ENCODE measurements at places on chromosomes 7 and 10.

- peak; percentile 72 for DNase-seq
These were observed 98.8 kb upstream of the ZNF722 start for GRCh38 chr7:63899691-63900393.

- peak; percentile 55 for DNase-seq
These were observed at the start of gene AKR1B15 for GRCh38 chr7:134548877-134549276. TSS of gene AKR1B15 (plus strand) at chr7:134549110. CDS start at chr7:134564620, 15,510 bp downstream.

DNA sequence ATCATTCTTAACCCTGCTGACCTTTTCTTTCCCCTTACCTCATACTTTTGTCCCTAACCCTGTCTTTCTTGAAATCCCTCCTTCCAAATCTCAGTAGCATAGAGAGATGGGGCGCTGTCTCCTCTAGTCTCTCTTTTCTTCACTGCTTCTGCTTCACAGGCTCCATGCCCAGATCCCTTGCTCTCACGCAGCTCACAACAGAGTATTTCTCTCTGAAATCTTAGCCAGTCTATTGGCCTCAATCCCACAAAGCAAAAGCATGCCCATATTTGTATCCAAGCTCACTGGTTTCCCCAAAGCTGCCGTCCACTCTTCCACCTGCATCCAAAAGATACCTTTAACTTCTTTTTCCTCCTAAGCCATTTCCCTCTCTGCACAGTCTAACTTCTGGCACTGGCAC lies 526.8 kb downstream of the PLXDC2 start:
- DNase-seq, result no peak

DNA sequence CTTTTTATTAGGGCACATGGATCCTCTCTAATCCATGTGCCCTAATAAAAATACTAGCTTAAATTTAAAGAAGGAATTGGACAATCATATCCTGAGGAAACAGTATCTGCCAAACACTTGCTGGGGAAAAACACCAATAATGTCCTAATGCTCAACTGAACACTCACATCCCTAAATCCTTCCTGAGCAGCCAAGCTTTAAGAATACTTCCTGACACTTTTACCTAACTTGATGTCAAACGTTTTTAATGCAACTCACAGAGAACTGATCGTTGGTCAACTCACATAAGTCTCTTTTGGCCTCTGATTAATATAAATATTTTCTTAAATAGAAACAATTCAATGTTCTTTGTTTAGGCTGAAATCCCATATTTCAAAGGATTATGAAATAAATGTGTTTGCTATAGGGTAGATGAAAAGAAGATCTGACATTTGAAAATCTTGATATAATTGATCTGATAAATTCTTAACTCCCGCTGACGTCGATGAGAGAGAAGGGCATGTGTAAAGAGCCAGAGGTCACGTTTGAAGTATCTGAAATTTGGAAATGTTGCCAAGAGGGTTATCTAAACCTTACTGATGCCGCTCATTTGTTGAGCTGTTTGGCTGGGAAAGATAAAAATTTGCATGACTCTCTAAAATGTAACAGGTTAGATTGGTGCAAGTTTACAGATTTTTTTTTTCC lies 122.8 kb upstream of the RHOBTB1 start:
- no peak for DNase-seq

GRCh38 chr7:44384586-44385433 lies 59.4 kb upstream of the CAMK2B start:
- DNase-seq, result no peak
